ENCODE measurements at places on chromosomes 1 and 21.

- no peak for DNase-seq
Observed at GRCh38 chr1:26970810-26971209, 10.5 kb upstream of the KDF1 start.

DNA sequence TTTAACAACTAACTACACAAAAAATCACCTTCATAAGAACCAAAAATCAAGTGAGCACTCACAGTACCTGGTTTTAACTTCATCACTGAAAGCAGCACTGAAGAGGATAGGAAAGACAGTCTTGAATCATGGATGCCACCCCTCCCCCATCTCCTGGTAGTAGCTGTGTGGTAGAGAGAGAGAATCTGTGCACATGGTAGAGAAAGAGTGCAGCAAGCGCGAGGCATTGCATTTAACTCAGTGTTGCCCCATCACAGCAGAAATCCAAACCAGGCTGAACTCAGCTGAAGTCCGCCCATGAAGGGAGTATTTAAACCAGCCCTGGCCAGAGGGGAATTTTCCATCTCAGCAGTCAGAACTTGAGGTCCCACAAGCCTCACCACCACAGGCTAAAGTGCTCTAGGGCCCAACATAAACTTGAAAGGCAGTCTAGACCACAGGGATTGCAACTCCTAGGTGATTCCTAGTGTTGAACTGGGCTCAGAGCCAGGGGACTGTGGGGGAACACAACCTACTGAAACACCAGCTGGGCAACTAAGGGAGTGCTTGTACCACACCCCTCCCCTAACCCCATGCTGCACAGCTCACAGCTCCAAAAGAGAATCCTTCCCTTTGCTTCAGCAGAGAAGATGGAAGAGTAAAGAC is 38.4 kb downstream of the VAV3 start:
- peak; percentile 40 for DNase-seq

DNA sequence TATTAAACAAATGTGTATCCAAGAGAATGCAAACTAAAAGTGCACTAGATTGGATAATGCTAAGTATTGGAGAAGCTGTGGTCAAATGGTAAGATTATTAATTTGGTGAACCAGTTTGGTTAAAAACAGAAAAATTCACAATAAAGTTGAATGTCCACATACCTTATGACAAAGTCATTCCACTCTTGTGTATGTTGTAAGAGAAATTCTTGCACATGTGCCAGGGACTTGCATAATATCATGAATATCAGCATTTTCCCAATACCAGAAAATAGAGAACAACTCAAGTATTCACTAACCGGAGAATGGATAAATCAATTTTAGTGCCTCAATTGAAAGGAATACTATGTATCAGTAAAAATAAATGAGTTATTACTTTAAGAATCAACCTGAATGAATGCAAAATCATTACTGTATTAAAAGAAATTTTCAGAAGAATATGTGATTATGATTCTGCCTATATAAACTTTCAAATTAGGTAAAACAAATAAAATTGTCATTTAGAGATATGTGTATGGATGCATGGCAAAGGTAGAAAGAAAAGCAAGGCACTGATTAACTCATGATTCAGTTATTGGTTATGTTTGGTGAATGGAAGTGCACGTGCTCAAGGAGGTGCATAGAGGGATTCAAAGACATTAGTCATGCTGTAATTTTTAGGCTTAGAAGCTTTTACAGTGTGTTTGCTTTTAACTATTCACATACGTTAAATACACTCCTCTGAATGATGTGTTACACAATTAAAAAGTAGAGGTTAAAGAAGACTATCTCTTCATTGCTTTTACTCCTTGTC is 217.4 kb upstream of the KCNK2 start:
- no peak for DNase-seq

DNA sequence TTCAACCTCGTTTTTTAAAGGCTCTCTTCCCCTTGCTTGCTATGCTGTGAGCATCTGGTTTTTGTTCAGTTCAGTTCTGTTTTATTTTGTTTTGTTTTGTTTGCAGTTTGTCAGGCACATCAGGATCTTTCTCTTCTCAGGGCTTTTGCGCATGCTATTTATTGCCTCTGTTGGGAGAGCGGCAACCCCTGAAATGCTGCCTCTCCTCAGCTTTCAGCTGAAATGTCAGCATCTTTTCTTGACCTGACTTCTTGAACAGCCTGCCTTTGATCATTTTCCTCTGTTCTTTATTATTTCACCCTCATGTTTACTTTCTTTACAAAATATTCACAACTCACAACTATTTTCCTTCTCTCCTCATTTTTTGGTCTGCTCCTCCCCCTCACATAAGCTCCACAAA is 50.4 kb upstream of the RC3H1 start:
- no peak for DNase-seq

DNA sequence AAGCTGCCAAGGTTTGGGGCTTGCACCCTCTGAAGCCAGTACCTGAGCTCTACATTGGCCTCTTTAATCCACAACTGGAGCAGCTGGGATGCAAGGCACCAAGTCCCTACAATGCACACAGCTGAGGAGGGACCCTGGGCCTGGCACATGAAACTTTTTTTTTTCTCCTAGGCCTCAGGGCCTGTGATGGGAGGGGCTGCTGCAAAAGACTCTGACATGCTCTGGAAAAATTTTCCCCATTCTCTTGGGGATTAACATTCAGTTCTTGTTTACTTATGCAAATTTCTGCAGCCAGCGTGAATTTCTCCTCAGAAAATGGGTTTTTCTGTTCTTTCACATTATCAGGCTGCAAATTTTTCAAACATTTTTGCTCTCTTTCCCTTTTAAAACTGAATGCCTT is 1072.2 kb downstream of the BRINP3 start:
- DNase-seq, result no peak

DNA sequence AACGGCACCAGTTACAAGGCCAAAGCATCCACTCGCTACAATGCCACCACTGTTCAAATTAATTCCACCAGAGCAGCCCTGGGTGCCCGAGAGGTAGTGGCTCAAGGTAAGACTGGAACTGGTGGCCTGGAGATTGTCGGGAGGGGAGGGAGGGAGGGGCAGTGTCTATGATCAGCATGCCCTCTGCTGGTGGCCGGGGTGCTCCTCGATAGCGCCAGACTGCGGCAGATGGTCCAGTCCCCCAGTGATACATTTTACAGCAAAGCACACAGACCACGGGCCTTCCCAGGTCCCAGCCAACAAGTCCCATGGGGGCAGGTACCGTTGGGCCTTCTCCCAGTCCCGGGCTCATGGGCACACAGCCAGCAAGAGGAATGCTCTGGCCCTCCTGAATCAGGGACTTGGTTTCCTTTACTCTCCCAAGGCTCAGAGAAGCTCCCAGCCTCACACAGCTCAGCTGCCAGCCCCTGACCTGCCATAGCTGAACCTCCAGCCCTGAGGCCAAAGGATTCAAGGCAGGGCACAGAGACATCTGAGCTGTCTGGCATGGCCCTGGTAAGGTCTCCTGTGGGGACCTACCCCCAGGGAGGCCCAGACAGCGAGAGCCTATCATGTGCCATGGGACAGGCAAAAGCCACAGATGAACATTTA is 15.3 kb downstream of the ACOT7 start:
- no peak for DNase-seq

- peak; percentile 69 for DNase-seq
Observed at GRCh38 chr1:202162047-202162417, 1.6 kb upstream of the PTPN7 start.

DNA sequence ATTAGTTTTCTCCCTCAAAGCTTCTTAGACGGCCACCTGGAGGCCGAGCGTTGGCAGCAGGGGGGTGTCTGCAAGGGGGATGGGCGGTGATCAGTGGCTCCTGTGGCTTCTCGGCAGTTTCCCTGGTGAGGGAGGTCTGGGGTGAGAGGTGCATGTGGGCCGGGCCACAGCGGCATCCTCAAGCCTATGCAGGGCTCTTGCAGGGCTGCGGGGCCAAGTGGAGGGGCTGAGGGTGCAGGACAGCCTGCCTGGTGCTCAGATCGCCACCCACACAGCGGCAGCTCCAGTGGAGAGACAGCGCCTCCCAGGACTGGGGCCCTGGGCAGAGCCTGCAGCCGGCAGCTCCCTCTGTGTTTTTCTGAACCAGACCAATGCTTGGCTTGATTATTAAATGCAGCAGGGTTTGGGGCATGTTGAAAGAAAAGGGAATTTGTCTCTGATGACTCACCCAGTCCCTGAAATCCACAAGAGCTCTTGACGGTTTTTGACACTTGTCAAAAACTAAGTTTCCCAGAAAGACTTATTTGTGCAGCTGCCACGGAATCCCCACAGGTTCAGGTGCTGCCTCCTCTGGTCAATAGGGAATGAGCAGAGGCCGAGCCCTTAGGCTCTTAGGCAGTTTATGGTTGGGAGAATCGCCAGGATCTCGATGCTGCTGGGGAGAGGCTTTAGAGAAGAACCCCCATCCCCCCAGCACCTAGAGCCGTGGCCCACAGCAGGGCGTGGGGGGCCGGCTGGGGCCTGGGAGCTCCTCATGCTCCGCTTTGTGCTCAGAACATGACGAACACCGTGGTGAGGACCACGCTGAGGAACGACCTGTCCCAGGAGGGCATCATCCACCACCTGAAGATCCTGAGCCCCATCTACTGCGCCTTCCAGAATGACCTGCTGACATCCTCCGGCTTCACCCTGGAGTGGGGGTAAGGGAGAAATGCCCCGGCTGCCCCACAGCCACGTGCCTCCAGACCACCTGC is 54.7 kb downstream of the UMODL1 start:
- no peak for DNase-seq

GRCh38 chr1:81407000-81407821 is 393.5 kb upstream of the ADGRL2 start:
- no peak for DNase-seq

- DNase-seq, result no peak
Observed at GRCh38 chr21:44764319-44765230, 37.0 kb downstream of the UBE2G2 start.

- DNase-seq, result peak; percentile 63
Observed at GRCh38 chr1:208731981-208732821, 488.0 kb upstream of the PLXNA2 start.

GRCh38 chr1:29826646-29827045 is 590.3 kb downstream of the PTPRU start:
- no peak for DNase-seq

DNA sequence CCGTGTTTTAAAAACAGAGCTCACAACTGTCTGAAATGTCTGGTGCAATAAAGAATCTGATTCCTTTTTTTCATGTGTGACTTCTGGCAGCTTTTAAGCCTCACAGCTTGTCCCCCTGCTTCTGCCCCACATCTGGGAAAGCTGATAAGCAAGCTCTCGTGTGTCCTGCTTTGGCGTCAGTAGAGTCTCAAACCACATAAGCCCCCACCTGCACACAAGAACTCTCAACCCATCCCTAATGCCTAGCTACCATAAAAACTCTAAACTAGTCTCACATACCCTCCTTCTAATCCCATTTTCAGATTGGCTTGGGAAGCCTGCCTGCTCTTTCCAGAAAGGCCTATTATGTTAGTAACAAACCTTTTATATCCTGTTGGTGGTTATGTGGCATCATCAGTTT is 94.6 kb upstream of the DAB1 start:
- DNase-seq, result no peak

DNA sequence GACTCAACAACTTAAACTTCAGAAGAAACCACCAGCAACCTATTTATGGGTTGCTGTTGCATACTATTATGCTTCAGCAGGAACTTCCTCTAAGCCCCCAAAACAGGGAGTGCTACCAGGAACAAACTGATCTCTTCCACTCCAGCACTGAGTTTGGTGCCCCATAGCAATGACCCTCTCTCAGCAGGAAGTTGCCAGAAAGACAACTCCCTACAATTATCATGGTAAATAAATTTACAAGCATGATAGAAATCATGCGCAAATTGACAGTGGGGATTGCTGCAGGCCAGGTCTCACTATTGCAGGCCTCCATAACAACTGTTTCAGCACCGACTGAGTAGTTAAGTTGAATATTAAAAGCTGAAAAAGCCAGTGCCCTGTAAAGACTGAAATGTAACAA is 180.6 kb downstream of the PLA2G4A start:
- DNase-seq, result no peak

DNA sequence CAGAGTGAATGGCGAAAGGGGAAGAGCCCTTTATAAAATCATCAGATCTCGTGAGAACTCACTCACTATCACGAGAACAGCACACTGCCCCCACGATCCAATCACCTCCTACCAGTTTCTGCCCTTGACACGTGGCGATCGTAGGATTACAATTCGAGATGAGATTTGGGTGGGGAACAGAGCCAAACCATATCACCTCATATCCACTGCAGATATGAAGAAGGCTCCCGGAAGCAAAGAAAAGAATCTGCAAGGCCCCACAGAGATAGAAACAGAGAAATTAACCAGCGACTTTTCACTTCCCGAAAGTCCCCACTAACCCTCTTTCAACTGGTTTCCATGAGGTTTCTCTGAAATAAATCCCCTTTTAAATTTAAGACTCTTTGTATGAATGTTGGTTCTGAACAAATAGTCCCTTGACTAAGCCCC is 86.2 kb upstream of the IRF2BP2 start:
- DNase-seq, result peak; percentile 80

DNA sequence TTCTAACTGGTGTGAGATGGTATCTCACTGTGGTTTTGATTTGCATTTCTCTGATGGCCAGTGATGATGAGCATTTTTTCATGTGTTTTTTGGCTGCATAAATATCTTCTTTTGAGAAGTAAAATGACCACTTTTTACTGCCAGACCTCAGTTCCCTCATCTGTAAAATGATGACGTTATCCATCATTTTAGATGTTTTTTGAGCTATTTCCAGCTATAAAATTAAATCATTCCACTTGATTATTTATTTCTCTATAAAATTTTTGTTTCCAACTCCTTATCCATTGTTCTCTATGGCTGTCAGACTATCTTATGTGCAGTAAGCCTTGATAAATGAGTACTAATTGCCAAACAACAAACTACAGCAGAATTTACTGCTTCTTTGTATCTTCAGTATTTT is 33.2 kb downstream of the RGS5 start:
- DNase-seq, result no peak

DNA sequence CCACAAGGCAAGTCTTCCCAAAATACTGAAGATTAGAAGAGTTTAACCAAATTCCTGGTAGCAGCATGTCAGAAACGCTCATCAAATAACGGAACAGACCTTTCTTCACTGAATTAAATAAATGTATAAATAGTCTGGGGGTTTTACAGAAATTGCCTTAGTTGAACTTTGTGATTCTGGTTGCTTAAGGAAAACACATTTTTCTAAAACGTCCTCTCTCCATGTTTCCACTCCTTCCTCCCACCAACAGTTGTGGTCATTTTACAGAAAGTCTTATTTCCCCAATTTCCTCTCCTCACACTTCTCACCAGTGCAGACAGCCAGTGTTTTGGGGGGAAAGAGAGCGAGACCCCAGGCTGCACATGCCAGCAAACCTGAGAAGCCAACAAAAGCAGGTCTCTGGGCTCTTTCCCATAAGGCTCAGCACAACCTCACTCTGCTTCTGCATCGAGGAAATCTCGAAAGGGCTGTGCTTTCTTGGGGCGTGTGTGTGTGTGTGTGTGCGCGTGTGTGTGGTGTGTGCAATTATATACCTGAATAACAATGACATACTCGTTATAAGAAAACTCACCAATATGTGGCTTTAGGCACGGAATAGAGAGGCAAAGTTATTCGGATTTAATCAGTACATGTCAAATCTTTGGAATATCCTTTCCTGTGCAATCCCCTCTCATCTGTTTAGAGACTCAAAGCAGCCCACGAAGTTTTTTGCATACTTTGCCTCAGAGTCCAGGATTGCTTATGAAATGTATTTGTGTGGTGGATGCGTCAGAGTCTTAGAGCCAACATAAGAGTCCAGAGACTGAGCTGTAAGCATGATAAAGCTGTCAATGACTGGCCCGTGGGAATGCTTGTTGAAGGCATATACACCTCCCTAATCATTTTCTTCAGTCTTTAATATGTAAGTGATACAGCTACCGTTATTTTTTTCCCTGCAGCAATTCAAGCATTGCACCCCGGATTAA is 2.0 kb downstream of the KCNJ15 start:
- no peak for DNase-seq

- no peak for DNase-seq
Observed at GRCh38 chr1:50419907-50420677, 3.2 kb downstream of the DMRTA2 start.

GRCh38 chr1:19597496-19598309 is 46.4 kb upstream of the NBL1 start:
- DNase-seq, result peak; percentile 66
